ENCODE measurements at places on chromosomes 7 and 10. TPM values are rescaled to one million over a fixed set of nuclear protein-coding genes. Genes with fewer than 3 reads are reported as not detected.

DNA sequence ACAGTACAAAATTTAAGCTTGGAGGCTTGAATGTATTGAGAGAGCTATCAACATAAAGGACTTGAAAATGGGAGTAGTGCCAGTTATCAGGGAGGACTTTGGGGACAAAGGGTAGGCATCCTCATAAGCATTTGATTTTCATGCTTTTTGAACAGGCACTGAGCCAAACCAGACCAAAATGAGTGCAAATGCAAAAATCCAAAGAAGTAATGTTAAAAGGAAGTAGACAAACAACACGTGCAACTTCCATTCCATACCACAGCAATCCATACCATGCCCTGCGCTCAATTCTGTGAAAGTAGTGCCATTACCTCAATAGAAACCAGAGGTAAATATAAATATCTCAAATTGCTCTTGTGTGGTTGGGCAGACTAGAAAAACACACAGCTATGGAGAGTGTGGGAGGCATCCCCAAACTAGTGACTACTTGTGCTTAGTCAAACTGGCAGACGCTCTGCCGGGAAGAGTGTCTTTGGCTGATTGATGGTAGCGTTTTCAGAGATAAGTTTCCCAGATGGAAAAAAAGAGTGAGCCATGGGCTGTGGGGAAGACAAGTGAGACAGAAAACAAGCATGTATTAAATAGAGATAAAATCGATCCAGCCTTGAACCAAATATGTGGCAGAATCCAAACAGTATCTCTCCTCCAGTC lies 161.5 kb downstream of the CREB5 start:
- no peak for DNase-seq

- DNase-seq, result no peak
Observed at GRCh38 chr10:128645486-128645885, 519.3 kb upstream of the MKI67 start.

DNA sequence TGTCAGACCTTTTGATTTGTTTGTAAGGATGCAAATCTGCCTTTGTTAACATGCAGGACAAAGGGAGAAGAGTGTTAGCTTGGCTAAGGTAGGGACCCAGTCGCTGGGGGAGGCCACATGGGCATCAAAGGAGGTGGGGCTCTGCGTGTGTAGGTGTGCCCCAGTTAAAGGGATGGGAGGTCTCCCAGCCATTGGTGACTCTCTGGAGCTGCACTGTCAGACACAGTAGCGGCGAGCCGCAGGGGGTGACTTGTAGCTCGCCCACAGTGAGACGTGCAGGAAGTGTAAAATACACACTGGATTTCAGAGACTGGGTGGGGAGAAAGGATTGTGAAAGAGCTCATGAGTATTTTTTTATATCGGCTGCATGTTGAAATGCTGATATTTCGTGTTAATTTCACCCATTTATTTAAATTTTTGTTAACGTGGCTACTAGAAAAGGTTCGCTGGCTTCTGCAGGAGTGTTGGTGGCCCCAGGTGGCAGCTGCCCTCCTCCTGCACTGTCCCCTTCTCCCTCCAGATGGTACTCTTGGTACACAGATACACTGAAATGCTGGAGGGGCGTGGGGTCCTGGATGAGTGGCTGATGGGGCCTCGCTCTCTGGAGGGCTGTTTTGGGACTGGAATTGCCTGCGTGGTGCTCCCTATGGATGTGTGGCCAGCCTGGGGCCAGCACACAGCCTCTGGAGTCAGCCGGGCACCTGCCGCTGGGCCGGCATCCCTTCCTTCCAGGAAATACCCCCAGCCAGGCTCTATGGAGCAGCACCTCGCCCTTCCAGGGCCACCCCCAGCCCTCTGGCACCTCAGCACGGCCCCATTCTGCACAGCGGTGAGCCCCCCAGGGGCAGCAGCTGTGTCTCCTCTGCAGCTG lies 59.2 kb downstream of the LHPP start:
- peak; percentile 31 for DNase-seq

DNA sequence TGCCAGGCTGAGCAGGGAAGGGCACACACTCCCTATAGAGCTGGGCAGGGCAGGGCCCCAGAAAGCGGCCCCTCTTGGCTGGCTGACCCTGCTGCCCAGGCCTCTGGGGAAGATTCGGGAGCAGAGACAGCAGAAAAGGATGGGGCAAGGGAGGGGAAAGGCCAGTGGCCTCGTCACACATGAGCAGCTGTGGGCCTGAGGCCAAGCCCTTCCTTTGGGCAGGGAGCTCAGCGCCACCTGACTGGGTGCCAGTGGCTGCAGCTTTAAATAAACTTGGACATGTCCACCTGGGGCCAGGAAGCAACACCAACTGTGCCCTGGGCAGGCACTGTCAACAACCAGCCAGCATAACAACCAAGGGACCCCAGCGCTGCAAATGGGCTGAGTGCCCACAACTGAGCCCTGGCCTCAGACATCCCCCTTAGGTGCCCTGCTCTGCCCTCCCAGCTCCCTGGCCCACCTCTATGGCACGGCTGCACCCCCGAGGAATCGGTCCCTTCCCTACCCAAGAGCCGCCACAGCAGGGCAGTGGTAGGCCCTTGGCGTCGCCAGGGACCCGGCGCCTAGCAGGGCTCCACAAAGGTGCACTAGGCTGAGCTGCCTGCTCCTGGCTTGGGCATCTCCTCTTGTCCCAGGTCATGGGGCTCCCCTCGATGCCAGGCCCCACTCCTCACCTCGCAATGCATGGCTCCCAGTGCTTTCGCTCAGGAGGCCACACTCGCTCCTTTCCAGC lies 2.6 kb downstream of the CAMK2B start:
- DNase-seq, result no peak

- DNase-seq, result no peak
Observed at GRCh38 chr7:43760861-43761260, 2.4 kb downstream of the BLVRA start.

DNA sequence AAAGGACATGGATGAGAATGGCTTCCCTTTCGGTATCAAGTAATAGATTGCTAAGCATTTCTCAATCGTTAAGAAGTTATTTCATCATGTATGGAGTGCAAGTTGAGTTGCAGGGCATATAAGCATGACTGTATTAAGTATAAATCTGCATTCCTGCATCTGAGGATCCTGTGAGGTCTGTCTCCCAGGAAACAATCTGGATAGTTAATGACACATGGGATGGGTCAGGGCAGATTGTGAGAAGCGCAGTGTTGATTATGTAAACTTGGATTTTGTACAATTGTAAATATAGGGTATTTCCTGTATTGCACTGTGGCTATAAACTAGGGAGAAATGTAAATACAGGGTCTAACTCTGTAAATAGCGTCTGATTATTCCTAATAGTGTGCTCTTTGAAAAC lies 102.6 kb downstream of the PLXDC2 start:
- DNase-seq, result no peak

- no peak for DNase-seq
Observed at GRCh38 chr10:65348637-65349036, 1577.2 kb upstream of the LRRTM3 start.

DNA sequence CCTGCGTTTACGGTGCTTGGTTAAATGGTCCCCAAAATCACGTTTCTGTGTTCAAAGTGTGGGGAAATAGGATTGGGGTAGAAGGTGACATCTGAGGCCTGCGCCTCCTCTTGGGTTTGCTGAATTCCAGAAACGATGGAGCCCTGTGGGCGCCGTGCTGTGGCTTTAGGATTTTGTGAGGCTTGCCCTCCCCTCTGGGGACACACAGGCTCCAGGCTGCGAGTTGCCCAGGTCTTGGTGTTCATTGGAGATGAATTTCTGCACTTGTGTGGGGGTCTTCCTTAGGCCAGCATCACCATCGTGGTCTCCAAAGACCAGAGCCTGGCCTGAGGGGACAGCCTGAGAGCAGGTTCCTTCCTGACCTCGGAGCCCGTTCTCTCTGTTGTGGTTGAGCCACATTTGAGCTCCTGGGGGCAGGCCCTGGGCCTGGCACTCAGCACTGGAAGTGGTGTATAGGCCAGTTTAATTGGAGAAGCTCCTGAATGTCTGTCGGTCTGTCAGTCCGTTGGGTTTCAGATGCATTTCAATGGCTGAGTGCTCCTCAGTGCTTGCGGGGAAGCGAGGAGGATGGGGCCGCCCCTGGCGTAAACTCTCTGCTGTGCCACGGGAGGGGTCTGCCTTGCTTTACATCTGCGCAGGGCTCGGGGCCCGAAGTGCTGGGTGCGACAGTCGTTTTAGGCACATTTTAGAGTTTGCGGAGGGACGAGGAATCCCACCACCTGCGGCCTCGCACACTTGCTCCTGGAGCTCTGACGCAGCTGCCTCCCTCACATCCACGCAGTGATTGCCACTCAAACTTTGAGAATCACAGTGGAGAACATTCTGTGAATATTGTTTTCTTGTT lies 71.7 kb downstream of the DNAJB6 start:
- DNase-seq, result no peak

DNA sequence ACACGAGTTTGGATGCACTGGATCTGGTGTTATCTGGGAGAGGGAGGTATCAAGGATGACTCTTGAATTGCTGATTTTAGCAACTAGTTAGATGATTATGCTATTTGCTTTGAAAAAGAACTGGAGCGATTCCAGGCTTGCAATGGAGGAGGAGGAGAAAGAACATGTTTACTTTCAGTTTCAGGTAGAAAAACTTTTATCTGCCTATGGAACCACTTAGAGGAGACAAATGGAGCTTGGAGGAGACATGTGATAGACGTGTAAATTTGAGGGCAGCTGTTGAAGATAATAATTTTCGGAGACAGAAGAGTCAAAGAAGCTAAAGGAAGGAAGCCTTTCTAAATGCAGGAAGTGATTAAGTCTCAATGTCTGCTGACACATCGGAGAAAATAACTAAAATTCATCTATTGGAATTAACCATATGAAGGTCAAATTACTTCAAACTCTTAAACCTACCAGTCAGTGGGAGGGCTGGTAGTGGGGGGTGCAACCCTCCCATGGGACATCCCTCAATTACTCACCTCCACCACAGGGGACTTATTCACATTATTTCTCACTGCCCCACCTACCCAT lies 56.4 kb upstream of the GNAI1 start:
- no peak for DNase-seq

- no peak for DNase-seq
Observed at GRCh38 chr10:55476129-55476528, 675.1 kb upstream of the PCDH15 start.

DNA sequence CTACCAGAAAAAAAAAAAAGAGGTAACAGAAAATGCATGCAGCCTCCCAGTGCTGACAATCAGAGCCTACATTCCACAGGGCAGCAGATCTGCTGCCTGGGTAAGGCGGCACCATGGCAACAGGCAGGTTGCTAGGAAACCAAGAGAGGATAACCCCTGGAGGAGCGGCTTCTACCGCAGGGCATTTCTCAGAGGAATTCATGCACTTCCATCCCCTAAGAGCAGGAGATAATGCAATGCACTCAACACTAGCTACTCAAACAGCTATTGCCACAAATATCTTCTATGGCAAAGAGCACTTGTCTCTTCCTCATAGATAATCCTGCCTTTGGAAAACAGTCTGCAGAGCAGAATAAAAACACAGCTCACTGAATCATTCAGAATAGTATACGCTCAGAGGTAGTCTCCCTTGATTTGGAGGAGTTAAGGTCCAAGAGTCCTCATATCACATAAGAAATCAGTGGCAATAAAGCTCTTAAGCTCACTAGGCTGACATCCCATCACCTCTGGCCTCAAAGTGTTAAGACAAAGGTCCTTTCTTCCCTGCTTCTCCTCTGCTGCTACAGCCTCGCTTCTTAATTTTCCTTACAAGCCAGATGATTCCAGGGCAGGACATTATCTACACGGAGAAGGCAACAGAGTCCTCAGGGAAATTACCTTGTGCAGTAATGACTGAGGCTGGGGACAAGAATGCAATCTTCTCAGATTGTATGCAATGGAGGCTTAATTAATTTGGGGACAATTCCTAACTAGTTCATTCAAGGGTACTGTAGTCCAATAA lies 10.7 kb downstream of the PSAP start:
- peak; percentile 98 for DNase-seq

DNA sequence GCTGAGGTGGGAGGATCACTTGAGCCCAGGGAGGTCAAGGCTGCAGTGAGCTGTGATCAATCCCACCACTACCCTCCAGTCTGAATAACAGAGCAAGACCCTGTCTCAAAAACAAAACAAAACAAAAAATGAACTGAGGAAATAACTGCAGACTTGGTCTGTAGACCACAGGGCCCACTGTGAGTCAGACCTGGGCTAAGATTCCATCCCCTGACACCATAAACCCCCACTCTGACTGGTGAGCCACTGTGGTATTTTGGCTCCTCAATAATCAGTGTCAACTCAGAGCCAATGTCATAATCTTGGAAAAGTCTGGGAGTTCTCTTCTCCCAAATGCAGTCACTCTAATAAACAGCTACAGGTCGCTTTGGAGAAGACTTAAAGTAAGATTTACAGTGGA lies 24.0 kb upstream of the ERCC6 start:
- no peak for DNase-seq

GRCh38 chr7:11449316-11449715 lies 382.7 kb downstream of the THSD7A start:
- DNase-seq, result no peak

DNA sequence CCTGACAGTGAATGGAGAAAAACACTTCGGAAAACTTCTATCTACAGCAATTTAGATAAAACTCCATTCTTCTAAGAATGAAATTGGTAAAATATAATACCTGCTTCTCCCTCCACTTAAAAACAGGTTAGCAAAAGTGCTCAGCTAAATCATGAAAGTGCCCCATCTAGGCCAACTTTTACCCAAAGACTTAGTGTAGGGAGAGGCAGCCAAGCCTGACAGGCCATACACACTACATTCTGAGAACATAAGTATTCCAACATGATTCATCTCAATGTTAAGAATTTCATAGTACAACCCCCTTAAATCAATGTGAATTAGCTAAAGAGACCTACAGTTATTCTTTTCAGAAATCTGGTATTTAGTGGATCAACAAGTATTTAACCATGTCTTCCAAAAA lies 7.2 kb downstream of the FAM3C start:
- no peak for DNase-seq

CADPS2 gene
- total RNA-seq, result 13.2 TPM

ZNF655 gene
- total RNA-seq, result 66.3 TPM

NPY4R gene
- total RNA-seq, result not detected

ANAPC16 gene
- 217 TPM for total RNA-seq

SPDYE5 gene
- total RNA-seq, result not detected
